ENCODE measurements at places on chromosomes 12 and 14.

- no peak for DNase-seq
Observed at GRCh38 chr14:61655777-61656176, 39.5 kb upstream of the HIF1A start.

DNA sequence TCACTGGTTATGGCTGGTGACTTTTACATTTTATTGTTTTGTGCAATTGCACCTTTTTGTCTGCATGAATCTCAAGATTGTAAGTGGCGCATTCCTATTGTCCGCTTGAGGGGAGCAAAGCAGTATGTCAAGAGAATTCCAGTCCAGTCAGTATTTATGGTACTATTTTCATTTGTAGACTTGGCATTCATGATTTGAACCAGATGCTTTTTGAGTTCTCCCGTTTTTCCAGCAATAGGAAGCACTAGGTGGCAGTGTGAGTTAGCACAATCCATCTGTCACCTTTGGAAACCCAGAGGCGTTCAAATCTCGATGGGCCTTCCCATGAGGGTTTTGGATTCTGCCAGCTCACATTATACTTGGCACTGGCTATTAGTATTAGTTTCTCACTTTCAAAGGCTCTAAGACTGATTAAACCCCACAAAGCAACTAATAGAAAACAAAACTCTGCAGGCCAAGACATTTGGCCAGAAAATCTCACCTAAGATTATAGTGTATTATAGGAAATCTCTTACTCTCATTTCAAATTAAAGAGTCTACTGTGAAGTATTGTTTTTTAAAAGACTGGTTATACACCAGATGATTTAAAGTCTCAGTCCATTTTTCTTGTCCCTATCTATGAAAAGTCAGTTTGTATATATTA lies 2.2 kb downstream of the DACT1 start:
- no peak for DNase-seq

- no peak for DNase-seq
Observed at GRCh38 chr12:101604132-101604531, 9.4 kb downstream of the MYBPC1 start.

DNA sequence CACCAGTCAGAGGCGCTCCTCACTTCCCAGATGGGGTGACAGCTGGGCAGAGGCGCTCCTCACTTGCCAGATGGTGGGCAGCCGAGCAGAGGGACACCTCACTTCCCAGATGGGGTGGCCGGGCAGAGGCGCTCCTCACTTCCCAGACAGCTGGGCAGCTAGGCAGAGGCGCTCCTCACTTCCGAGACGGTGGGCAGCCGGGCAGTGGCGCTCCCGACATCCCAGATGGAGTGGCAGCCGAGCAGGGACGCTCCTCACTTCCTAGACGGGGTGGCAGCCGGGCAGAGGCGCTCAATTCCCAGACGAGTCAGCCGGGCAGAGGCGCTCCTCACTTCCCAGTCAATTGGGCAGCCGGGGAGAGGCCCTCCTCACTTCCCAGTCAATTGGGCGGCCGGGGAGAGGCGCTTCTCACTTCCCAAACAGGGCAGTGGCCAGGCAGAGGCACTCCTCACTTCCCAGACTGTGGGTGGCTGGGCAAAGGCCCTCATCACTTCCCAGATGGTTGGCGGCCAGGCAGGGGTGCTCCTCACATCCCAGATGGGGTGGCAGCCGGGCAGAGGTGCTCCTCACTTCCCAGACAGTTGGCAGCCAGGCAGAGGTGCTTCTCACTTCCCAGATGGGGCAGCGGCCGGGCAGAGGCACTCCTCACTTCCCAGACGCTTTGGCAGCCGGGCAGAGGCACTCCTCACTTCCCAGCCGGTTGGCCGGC lies 143.8 kb upstream of the ARID2 start:
- DNase-seq, result no peak

GRCh38 chr14:40374221-40374620 lies 942.0 kb upstream of the FBXO33 start:
- DNase-seq, result no peak

DNA sequence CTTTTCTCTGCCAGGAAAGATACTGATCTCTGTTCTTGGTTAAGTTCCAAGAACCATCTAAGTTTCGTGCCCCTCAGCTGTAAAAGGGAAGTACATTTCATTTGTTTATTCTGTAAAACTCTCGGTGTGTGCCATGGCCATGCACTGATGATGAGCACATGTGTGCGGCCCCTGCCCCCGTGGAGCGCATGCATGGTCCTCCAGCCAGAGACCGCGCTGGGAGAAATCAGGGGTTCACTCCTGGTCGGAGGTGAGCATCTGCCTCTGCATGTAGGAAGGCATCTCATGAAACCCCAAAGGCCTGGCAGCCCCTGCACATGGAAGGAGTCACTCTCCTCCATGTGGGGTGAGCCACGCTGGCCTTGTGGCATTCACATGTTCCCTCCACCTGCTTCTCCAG lies 102.5 kb upstream of the RTL1 start:
- no peak for DNase-seq

DNA sequence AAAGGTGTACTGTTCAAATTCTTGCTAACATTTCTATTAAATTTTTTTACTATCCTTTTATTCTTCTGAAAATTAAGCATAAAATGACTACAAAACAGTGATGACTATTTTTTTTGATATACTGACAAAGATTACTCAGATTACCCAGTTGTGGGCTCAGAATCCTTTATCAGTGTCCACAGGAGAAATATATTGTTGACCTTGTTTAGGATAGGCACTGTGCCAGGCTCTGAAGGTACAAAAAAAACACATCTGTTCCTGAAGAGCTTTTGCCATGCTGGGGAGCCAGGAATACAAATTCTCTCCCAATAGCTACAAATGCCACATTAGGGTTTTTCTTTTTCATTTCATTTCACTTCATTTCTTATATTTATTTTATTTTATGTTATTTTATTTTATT lies 26.9 kb upstream of the GCH1 start:
- no peak for DNase-seq

GRCh38 chr12:22116376-22116775 lies 70.4 kb downstream of the CMAS start:
- no peak for DNase-seq

GRCh38 chr12:47192051-47192450 lies 112.3 kb upstream of the AMIGO2 start:
- no peak for DNase-seq

GRCh38 chr14:96816281-96816680 lies 19.1 kb downstream of the VRK1 start:
- DNase-seq, result no peak

DNA sequence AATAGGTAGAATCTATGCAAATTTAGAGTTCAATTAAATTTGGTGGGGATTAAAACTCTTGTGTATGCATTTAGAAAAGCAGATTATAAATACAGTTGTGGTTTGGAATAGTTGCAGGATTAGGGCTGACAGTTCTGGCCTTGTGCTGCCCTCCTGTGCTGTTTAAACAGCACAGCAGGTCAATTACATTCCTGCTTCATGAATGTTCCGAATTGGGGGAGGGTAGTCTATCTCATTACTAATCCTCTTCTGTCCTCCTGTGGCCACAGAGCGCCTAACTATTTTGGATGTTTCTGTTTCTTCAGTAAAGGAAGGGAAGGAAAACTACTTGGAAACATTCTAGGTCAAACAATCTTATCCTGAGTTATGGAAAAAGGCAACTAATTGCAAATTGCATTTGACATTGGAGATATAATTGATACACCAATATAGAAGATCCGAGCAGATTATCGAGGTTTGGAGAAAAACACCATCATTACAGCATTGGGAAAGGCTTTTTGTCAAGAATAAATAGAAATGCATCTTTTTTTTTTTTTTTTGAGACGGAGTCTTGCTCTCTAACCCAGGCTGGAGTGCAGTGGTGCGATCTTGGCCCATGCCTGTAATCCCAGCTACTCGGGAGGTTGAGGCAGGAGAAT lies 8.7 kb upstream of the GPR19 start:
- DNase-seq, result peak; percentile 24

- no peak for DNase-seq
Observed at GRCh38 chr12:107513636-107514400, 171.8 kb upstream of the PWP1 start.

DNA sequence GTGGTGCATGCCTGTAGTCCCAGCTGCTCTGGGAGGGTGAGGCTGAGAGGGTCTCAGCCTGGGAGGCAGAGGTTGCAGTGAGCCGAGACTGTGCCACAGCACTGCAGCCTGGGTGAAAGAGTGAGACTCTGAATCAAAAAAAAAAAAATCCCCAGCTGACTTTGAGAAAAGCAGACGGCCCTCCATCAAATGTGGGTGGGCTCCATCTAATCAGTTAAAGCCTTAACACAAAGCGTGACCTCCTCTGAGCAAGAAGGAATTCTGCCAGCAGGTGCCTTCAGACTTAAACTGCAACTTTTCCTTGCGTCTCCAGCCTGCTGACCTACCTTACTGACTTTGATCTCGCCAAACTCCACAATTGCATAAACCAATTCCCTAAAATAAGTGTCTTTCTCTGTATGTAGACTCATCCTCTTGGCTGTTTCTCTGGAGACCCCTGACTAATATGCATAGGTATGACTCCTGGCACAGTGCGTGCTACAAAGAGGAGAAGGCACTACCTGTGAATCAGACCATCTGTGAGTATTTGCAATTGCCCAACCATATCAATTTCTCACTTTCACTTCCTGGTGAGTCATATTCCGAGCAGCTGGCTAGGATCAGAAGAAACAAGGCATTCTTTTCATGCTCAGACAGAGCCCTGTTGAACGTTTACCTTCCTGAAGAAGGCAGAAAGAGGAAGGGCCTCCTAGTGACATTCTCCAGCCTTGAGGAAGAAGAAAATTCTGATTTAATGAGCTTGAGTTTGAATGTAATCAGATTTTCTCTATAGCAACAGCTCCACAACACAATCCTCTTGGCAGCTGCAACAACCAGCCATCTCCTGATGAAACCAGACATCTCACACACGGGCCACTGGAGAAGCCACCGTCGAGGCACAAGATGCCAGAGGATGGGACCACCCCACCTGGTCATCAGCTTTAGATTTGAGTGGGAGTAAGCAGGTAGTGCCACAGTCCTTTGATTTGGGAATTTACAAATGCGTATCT lies 54.3 kb downstream of the CLMN start:
- DNase-seq, result no peak

- no peak for DNase-seq
Observed at GRCh38 chr12:51216642-51217041, 1.2 kb downstream of the POU6F1 start.

- no peak for DNase-seq
Observed at GRCh38 chr14:49497725-49498348, 88.3 kb downstream of the RPS29 start.

- no peak for DNase-seq
Observed at GRCh38 chr12:28988325-28988704, 160.8 kb upstream of the FAR2 start.

DNA sequence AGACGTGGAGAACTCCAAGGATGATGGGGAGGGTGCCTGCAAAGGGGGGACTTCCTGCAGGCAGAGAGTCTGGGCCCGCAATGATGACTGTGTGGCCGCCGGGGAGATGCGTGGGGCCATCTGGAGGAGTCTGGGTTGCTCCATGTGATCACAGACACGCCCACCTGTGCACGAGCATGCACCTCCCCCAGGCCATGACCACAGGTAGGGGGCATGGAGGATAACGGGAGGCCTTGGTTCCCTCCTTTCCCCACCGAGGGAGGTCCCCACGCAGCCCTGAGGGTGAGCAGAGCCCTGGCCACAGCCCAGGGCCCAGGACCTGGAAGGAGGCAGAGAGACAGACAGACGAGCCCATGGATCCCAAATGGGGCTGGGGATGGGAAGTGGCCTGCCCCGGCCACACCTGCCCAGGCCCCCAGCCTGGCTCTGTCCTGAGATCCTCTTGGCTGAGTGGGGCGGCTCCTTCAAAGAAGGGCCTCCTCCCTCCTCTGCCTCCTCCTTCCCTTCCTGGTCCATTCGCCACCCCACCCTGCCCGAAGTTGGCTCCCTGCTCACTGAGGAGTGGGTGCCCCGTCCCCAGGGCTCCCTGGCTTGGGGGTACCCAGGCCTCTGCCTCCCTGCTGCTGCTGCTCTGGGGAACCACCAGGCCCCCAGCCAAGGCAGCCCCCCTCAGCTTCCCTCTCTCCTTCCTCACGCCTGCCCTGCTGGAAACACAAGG lies 138.2 kb downstream of the CALM1 start:
- DNase-seq, result no peak

GRCh38 chr14:59274991-59275391 lies 86.5 kb downstream of the DAAM1 start:
- DNase-seq, result no peak

DNA sequence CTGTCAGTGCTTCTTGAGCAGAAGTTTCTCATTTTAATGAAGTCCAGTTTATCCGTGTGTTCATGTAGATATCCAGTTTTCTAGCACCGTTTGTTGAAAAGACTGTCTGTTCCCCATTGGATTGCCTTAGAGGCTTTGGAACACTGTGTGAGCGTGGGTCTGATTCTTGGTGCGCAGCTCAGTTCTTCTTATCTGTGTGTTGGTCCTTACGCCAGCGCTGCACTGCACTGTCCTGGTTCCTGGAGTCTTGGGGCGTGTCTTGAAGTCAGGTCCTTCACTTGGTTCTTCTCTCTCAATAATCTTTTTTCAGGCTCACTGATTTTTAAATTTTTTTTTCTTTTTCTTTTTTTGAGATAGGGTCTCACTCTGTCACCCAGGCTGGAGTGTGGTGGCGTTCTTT lies 25.5 kb downstream of the EP400 start:
- no peak for DNase-seq

- DNase-seq, result no peak
Observed at GRCh38 chr12:51349026-51349425, 2.5 kb upstream of the CELA1 start.

- no peak for DNase-seq
Observed at GRCh38 chr12:71848212-71848611, 8.7 kb downstream of the TBC1D15 start.

- no peak for DNase-seq
Observed at GRCh38 chr14:103123634-103124500, 606 bp downstream of the TNFAIP2 start.

DNA sequence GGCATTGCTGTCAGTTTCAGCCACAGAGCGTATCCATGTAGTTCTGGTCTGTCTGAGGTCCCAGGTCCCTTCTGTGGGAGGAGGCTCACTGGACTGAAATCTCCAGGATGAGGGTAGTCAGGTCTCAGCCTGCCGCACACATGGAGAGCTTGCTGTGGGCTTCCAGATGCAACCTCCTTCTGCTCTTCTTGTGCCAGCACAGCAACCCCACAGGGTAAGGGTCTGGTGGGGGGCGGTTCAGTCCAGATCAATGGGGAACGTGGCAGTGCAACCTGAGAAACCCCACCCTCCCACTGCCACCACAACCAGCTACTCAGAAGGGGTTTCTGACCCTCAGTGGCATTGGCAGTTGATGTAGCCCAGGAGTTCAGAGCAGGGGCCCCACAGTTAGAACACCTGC lies 61.2 kb downstream of the BEGAIN start:
- DNase-seq, result no peak

DNA sequence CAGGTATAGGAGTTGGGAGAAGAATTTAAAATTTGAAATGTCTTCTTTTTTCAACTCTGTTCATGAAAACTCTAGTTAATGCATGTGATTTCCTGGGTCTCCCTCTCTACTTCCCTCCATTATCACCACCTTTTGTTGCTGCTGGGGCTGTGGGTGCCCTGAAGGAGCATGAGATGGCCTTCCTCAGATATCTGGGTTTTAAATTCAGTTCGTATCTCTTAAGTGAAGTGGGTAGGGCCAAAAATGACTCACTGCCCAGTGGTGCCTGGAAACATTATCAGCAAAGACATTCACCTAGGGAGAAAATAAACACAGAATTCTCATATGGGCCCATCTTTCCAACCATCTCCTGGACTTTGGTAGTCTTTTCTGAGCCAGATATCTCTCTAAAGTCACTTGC lies 234.9 kb upstream of the PLEKHG7 start:
- no peak for DNase-seq

All from CD8-positive, alpha-beta T cell (primary cell).